ENCODE measurements at places on chromosomes 11 and 22.
A peak's percentile ranks its signal among the peaks of the same experiment; 100 is the strongest.

DNA sequence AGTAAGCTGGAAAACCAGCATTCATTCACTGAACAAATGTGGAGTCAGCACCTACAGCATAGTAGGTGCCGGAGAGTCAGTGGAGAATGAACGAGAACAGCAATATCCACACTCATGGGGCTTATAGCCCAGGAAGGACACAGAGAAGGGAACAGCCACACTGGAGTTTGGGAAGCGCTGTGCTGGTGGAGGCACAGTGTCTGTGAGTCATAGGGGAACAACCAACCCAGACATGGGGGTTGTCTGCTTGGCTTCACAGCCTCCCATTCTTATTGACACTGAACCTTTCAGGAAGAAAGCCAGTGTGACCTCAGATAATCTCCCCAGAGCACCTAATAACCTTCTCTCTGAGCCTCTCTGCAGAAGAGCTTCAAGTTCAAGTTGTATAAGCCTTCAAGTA, 56.6 kb upstream of the UBASH3B start:
- no peak for DNase-seq

DNA sequence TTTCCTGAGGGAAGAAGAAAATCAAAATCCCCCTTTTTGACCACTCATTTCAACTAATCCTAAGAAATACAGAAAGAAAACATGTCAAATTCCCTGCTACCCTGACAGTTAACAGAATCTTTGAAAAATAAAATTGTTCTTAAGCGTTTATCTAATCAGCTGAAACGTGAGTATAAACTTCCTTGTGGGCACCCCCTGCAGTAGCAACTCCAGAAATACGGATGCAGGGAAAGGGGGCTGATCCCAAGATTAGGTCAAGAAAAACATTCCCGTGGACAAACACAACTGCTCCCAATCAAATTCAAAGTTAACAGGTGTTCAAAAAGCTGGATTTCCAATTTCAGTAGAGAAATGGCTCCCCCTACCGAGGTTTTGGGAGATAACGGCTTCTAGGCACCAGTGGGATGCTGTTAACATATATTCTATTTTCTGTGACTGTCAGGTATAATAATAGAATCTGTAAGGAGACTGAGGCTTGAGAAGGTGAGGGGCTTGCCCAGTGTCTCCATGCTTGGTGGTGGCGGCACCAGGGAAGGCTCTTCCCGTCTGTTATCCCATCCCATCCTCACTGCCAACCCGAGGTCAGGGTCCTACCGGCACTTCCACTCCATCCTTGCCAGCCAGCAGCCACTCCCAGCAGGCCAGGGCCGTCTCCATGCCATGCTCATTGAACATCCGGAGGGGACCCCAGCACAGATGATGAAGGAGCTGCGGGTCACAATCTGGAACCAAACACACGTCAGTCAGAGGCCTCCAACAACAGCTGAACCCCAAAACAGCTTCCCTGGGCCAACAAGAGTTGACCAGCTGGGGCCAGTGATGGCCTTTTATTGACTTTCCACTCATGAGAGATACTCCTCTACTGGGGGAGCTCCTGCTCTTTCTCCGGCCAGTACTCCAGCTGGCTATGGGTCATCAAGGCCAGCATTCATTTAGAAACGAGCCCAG, 32.0 kb upstream of the SERPIND1 start:
- peak; percentile 15 for DNase-seq

DNA sequence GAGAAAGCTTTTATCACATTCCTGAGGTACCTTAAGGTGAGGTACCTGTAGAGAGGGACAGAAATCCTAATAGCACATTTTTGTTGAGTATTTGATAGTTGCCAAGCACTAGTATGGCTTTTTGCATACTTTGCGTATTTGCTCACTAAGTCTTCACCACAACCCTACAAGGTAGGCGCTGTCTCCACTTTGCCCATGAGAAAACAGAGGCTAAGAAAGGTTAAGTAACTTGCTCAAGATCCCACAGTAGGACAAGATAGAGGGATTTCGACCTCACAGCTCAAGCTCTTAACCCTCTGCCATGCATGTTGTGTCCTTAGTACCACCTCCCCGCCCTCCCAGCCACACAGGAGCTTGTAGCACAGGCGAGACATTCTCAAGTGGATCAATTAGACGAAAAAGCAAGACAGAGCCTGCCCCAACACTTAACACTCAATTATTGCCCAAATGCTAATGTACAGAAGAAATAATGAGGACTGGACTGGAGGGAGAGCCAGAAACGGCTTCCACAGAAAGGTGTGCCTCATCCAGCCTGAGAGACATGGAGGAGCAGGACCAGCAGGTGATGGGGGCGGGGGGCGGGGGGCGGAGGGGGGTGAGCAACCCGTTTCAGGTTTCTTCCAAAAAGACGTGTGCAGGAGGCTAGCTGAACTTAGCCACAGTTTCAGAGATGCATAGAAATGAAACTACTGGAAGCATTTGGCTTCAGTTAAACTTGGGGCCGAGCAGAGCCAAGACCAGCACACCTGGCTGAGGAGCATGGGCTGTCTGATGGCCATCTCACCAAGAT, 26.7 kb upstream of the CD44 start:
- DNase-seq = no peak

DNA sequence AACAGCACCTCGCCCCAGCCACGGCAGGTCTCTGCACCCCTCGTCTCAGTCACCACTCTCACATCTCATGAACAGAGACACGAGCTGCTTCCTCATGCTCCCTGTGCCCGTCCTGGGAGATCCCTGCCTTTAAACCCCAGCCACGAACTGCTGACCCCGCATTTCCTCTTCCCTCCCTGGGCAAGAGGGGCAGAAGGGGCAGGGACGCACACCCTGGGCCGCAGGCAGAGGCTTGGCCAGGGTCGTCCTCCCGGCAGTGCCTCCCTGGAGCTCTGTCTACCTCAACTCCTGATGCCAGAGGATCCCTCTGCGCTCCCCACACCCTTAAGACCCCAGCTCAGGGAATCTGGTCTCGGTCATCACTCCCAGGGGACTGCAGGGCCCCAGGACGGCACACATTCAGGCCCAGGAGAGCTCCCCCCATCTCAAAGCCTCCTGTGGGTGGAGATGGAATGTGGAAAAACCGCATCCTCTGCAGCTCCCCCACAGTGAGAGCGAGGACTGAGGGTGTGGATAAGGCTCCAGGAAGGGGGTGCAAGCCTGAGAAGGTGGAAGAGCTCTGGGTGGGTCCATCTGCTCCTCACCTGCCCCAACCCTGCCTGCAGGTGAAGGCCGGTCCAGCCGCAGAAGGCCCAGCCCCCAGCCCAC, 1.2 kb downstream of the BID start:
- no peak for DNase-seq

- peak; percentile 74 for DNase-seq
These were observed 22.9 kb downstream of the CDKN1C start for GRCh38 chr11:2862395-2863275.

- no peak for DNase-seq
These were observed 177.5 kb downstream of the TMEM135 start for GRCh38 chr11:87215236-87215635.

- DNase-seq = no peak
These were observed 13.8 kb upstream of the TEF start for GRCh38 chr22:41367680-41368542.

DNA sequence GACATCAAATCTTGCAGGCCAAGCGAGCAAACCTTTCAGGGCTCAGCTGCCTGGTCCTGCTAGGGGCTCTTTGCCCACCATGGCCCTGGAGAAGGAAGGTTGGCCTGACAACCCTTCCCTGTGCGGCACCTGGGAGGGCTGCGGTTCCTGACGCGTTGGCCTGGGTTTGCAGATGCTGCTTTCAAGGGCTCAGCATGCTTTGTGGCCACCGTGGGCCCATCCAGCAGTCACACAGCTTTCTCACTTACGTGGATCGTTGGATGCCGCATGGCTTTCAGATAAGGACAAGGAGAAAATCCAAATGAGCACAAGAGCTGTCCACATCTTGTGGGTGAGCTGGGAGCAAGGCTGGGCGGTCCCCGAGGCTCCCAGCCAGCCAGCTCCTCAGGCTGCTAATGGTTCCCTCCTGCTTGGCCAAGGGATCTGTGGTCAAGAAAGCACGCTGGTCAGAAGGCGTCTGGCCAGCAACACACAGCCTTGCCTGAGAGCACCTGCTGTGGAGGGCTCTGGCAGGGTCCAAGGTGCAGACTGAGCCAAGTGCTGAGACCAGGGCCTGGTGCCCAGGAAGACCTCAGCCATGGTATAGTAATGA, 8.2 kb downstream of the C11orf24 start:
- DNase-seq = no peak

- no peak for DNase-seq
These were observed 26.4 kb upstream of the PPFIA1 start for GRCh38 chr11:70243912-70244652.

DNA sequence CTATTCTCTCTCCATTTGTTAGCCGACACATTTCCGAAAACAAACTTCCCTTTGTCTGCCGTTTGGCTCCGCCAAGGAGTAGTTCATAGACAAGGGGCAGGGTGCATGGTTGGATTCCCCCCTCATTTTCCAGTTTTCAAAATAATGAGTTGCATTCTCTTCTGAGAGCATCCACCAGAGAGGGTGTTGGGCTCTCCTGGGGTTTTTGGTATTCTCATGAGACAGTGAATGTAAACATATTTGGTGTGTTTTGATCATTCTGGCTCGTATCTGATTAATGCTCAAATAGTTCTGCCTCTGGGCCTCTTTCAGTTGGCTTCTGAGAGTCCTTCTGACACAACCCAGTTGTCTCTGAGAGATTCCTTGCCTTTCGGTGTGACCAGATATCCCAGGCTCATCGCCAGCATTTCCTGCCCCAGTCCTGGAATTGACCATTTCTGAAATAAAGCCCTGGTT, 21.7 kb downstream of the GRAMD4 start:
- no peak for DNase-seq

DNA sequence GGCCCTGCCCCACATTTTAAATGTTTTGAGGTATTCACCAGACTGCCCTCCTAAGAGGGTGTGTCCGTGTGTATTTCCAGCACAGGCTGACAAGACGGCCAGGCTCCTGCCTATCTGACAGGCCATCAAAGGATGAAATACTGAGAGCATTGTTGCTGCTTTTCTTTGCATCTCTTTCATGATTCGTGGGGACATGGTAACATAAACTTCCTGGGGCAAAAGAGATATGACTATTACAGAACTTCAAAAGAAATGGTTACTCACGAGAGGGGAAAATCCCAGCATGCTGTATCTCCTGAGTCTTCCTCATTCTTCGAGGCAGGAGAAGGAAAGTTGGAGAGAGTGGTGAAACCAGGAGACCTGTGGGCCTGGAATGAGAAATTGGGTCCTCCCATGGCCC, 10.3 kb upstream of the BIK start:
- no peak for DNase-seq

- DNase-seq = no peak
These were observed 27.0 kb downstream of the DSCAML1 start for GRCh38 chr11:117770061-117770460.

GRCh38 chr22:25360411-25360810, 141.0 kb downstream of the CRYBB2 start:
- no peak for DNase-seq

- no peak for DNase-seq
These were observed 367.6 kb downstream of the TBC1D22A start for GRCh38 chr22:47129902-47130635.

DNA sequence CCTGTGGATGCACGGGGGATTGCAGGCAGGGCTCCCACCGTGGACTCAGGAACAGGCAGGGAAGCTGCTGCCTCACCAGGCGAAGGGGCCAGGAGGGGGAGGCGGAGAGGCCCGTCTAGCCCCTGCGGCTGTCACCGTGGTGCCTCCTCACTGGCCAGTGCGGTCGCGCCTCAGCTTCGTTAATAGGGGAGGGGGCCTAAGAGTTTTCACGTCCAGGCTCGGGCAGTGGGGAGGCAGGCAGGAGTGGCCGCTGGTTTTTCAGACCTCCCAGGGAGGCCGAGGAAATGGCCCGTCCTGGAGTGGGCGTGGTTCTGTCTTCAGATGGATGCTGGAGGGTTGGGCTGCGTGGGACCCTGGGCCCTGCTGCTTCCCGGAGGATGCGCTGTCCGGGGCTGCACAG, 91.1 kb upstream of the B3GAT1 start:
- no peak for DNase-seq

DNA sequence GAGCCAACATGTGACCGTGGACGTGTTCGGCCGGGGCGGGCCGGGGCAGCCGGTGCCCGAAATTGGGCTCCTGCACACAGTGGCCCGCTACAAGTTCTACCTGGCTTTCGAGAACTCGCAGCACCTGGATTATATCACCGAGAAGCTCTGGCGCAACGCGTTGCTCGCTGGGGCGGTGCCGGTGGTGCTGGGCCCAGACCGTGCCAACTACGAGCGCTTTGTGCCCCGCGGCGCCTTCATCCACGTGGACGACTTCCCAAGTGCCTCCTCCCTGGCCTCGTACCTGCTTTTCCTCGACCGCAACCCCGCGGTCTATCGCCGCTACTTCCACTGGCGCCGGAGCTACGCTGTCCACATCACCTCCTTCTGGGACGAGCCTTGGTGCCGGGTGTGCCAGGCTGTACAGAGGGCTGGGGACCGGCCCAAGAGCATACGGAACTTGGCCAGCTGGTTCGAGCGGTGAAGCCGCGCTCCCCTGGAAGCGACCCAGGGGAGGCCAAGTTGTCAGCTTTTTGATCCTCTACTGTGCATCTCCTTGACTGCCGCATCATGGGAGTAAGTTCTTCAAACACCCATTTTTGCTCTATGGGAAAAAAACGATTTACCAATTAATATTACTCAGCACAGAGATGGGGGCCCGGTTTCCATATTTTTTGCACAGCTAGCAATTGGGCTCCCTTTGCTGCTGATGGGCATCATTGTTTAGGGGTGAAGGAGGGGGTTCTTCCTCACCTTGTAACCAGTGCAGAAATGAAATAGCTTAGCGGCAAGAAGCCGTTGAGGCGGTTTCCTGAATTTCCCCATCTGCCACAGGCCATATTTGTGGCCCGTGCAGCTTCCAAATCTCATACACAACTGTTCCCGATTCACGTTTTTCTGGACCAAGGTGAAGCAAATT, 1.8 kb downstream of the FUT4 start:
- no peak for DNase-seq

DNA sequence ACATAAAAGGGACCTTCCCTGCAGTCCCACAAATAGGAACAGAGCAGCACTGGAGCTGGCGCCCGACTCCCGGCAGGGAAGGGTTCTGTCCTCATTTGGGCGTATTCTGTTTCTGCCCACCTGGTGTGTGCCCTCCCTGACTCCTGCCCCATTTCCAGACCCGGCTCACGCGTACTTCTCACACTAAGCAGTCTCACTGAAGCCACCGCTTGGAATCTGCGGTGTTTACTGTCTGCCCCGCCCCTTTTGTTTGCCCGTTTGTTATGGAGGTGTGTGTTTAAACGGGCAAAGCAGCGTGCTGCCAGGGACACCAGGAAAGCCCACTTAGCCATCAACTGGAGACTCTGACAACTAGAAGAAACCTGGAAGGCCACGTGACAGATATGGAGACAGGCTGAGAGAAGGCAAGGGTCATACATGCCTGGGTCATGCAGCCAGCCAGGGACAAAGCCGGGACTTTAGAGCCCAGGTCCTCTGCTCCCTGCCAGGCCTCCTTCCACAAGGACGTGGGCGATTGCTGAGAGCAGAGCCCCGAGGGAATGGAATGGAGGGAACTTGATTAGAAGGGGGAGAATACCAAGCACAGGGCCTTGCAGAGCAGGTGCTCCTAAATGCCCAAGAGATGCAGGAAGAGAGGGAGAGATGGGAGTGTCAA, 8.7 kb upstream of the EFCAB6 start:
- no peak for DNase-seq
